ENCODE measurements at places on chromosomes 16 and 17.

DNA sequence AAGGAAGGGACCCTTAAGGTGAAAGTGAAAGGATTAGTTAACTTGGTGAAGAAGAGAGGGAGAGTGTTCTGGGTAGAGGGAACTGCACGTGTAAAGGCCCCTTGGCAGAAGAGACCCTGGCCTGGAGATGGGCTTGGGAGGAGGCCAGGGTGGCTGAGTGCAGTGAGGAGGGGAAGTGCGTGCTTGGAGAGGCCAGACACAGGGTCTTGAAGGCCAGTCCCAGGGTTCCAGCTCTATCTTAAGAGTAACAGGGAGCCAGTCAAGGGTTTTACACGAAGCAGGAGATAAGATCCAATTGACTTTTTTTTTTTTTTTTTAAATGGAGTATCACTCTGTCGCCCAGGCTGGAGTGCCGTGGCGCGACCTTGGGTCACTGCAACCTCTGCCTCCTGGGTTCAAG lies 15.2 kb upstream of the DOK4 start:
- no peak for DNase-seq

GRCh38 chr17:72667096-72668063 lies 425.1 kb downstream of the SLC39A11 start:
- no peak for DNase-seq

DNA sequence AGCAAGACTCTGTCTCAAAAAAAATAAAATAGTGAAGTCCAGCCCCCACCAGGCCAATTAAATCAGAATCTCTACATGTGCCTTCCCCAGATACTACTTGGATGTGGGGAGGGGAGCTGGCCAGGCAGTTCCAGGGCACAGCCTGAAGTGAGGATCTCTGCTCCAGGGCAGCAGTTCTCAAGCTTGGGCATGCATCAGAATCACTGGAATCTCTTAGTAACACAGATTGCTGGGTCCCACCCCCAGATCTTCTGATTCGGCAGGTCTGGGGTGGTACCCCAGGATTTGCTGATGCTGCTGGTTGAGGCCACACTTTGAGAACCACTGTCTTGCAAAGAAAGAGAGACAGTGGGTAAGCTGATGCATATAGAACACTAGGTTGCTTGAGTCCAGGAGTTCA lies 8.3 kb upstream of the CDH5 start:
- no peak for DNase-seq

GRCh38 chr17:82668024-82668630 lies 19.9 kb upstream of the WDR45B start:
- no peak for DNase-seq

GRCh38 chr16:87067836-87068761 lies 249.1 kb downstream of the C16orf95 start:
- DNase-seq, result no peak

DNA sequence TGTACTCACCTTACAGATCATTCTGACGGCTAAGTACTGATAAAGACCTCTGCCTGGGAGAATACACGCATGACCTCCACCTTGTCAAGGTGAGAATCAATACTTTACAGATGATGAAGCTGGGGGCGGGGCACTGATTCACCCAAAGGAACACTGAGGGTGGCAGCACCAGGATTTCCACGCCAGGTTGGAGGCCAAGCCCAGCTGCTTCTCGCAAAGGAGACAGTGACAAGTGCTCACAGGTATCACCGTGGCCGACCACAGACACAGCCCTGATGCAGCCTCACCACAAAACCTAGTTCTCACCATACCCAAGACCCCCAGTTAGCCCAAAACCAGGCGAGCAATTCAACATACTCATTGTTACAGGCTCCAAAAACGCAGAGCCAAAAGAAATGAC lies 434.2 kb downstream of the SOX9 start:
- no peak for DNase-seq

DNA sequence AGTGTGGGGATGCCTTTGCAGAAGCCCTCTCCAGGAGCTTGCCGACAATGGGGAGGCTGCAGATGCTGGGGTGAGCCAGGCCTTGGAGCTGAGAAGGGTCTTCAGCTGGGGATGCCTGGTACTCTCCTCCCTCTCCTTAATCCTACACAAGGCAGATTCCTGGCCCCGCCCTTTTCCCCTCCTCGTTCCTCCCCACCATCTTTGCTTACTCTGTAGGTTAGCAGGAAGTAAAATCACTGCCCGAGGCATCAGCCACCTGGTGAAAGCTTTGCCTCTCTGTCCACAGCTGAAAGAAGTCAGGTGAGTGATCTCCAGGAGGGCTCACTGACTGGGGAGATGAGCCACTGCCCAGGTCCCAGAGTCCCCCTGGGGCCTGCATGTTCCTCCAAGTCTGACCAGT lies 38.7 kb downstream of the NLRC5 start:
- no peak for DNase-seq

GRCh38 chr17:66283296-66283934 lies 19.0 kb upstream of the PRKCA start:
- no peak for DNase-seq

GRCh38 chr16:79182616-79183015 lies 417.9 kb downstream of the MAF start:
- DNase-seq, result no peak

GRCh38 chr17:77606146-77606864 lies 352.2 kb upstream of the TNRC6C start:
- no peak for DNase-seq

DNA sequence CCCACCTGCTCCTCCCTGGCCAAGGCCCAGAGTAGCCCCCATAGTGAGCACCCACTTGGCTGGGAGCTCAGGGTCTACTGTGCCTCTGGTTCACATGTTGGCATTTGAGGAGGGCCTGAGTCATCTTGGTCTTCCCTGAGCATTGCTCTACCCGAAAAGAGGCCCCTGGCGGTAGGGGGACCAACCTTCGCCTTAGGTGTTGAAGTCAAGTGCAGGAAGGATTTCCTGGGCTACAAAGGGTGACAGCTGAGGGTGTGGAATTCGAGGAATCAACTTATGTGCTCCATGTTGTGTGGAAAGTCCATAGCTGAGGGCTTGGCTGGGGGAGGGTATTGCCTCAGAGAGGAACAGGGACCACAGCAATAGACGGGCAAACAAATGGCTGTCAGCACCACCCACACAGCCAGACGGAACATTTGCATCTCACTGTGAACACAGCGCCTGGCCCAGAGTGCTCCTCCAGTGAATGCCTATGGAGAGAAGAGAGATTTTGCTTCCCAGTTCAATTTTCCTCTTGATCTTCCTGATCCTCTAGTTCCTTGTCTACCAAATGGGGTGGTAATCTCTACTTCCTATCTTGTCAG lies 35.6 kb upstream of the NGFR start:
- no peak for DNase-seq

DNA sequence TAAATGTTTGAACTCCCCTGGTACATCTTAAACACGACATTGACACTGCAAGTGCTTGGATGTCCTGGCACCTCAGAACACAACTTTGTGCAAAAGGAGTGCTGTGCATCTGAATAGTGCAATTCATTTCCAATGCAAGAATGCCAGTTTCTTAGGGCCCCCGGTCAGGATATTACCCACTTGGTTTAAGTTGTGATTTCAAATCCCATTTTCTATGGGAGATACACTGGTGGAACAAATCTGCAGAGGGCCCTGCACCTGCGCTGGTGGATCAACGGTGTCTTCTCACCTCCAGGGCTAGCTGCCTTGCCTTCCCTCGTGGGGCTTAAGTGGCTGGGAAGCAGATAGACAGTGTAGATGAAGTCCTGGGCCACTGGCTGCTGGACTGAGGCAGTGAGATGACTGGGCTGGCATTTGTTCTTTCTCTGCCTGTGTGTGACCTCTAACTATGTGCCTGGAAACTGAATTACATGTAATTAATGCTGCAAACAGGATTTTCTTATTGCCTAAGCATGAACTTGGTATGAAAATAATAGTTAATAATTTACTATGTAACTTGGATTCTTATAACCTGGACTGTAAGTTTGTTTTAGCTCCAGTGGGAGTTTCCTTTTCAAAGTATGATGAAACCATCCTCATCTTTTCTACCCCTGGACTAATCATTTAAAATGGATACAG lies 20.9 kb downstream of the HAPSTR1 start:
- DNase-seq, result no peak

DNA sequence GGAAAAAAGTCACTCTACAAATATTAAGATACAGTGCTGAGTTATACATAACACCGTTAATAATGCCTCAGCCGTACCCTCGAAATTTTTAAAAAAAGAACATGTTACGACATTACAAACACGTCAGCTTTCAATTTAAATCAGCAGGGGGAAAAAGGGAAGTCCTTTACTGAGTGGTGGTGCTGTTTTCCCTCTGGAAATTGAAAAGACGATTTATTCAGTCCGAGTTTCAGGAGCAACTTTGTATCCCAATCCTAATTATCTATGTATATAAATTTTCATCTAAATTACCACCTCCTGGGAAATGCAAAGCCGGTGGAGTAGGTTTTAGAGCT lies 1.3 kb downstream of the NETO2 start:
- DNase-seq, result no peak

DNA sequence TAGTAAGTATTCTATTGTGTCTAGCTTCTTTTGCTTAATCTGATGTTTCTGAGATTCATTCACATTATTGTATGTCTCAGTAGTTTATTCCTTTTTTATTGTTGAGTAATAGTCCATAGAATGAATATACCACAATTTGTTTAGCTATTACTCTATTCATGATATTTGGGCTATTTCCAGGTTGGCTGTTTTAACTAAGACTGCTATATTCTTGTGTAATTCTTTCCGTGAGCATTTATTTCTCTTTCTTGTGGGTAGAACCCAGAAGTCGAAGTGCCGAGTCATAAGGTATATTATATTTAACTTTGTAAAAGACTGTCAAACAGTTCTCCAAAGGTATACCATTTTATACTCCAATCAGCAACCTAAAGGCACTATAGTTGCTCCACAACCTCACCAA lies 160.8 kb downstream of the ANKFN1 start:
- no peak for DNase-seq

GRCh38 chr17:60652454-60653247 lies 25.0 kb upstream of the BCAS3 start:
- DNase-seq, result no peak

DNA sequence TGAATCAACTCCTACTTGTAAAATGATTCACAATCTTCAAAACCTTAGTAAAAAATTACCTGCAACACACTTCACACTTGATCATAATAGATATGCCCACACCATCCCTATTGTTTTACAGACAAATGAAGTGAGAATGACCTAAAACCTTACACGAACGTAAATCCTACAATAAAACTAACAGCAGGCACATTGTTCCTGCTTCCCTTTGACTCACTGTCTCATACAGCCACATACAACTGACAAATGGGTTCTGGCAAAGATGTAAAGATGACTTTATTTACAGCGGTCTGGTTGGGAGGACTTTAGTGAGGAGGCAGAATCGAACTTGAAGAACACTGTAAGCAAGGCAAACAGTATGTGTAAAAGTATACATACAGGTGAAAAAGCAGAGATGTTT lies 188.7 kb downstream of the MYO1D start:
- no peak for DNase-seq

DNA sequence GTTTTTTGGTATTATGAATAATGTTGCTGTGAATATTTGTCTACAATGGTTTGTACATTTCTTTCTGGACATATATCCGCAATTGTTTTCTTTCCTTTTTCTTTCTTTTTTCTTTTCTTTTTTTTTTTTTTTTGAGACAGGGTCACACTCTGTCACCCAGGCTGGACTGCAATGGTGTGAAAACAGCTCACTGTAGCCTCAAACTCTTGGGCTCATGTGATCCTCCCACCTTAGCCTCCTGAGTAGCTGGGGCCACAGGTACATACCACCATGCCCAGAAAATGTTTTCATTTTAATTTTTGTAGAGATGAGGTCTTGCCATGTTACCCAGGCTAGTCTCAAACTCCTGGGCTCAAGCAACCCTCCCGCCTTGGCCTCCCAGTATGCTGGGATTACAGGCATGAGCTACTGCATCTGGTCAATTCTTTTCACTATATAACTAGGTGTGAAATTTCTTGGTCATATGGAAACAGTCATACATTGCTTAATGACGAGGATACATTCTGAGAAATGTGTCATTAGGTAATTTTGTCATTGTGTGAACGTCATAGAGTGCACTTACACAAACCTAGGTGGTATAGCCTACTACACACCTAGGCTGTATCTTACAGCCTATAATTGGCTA lies 15.2 kb downstream of the IL21R start:
- DNase-seq, result no peak
